Brain microvascular endothelial cell (primary cell): ENCODE measurements at places on chromosomes 4 and X.

GRCh38 chr4:55170462-55170861, 45.1 kb upstream of the KDR start:
- DNase-seq: no peak

DNA sequence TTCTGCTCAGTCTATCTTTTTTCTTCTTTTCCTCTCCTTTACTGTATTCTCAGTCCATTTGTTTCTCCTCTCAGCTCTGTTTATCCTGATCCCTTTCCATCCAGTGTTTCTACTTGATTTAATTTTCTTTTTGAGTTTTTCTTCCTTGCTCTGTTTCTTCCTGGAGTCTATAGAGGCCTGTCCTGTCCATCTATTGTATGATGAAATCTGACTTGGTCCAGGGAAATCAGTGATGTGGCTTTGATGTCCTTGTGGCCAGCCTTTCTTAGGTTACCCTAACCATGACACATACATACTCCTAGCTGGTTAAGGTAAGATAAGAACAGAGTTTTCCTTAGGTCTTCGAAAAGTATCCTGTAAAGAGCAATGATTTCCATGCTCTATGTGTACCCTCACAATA, 89.3 kb upstream of the LNX1 start:
- DNase-seq: no peak

GRCh38 chr4:108570993-108571569, 49.3 kb upstream of the RPL34 start:
- peak; percentile 48 for DNase-seq

GRCh38 chr4:71257761-71258160, 81.1 kb upstream of the SLC4A4 start:
- DNase-seq: no peak

GRCh38 chr4:57091657-57092162, 18.5 kb downstream of the IGFBP7 start:
- DNase-seq: no peak

- peak; percentile 13 for DNase-seq
Measured at GRCh38 chr4:95095348-95095974, 337.7 kb downstream of the BMPR1B start.

DNA sequence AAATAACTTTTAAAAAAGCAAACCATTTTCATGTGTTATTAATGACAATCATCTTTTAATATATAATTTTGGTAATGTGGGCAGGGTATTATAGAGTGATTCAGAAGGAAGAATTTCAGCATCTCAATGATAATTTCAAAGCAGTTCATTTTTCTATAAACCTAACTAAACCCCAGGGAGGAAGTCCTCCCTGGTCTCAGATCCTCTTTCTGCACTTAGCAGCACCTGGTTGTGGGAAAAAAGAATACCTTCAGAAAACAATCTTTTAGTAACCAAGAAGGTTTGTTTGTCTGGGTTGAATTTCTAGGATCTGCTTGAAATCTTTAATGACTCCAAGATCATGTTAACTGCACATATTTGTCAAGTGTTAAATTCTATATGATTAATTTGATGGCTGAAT, 29.9 kb downstream of the DKK2 start:
- DNase-seq: no peak

DNA sequence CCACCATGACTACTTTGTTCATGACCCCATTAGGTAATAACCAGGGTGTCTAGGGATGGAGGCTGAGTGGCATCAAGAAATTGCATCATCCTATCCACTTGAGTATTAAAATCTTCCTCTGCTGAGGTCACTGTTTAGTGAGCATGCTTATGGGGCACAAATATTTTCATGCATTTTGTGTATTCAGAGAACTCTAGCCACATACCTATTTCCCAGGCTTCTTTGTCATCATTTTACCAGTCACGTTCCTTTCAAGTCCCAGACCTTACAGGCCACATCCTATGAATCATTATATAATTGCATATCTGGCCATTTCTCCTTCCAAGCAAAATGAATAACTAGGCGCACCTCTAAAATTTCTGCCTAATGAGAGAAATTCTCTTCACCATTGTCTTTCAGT, 1882.9 kb upstream of the AGA start:
- DNase-seq: no peak

GRCh38 chr4:154622598-154622997, 10.1 kb upstream of the FGG start:
- DNase-seq: peak; percentile 53

DNA sequence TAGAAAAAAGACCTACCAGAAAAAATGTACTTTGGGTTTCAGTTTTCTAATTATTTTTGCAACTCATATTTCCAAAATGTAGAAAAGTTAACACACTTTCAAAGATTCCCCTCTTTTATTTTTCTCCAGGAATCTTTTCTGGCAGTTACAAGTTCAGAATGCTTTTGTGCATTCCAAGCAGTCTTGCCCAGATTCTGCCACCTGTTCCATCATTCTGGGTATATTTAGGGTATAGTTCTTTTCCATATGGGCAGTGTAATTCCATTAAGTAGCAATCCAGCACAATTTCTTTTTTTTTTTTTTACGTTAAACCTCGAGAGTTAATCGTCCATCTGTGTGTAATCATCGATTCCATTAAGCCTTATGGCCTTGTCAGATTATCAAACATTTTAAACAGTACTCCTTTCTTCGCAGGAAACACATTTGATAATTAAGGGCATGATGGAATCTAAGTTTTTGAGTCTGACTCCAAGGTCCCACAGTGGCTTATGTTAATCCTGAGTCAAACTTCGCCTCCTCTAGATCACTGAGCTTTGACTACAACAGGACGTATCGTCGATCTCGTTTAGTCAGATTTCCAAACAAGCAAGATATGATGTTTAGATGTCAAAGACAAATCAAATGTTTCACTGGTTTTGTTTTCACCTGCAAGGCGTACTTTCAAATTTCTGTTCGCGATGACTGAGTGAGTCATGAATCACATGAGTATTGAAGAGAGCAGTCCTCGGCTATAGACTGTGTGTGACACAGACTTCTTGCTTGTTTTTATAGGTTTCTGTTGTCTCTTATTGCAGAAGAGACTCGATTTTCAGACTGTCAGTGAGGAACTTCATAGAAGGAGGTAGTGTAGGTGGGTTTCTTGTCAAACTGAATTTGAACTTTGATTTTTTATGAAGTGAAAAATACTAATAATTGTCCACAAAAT, 118.9 kb upstream of the GK2 start:
- DNase-seq: no peak

DNA sequence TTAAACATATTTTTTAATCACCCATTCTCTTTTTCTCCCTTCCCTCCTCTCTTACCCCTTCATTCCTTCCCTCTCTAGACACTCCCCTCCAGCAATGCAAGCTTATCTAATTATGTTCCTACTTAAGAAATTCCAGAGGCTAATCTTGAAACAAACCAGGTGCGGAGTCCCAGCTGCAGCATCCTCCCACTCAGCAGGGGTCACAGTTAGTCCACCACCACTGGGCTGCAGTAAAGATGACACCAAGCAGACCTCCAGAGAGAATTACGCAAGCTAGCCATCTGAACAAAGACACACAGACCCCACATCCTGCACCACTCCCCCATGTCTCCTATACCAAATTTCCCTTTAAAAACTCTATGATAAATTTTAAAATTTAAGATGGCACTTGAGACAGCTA, 13.9 kb upstream of the SEC24B start:
- DNase-seq: no peak

- DNase-seq: no peak
Measured at GRCh38 chrX:65745427-65745826, 78.0 kb downstream of the MSN start.

DNA sequence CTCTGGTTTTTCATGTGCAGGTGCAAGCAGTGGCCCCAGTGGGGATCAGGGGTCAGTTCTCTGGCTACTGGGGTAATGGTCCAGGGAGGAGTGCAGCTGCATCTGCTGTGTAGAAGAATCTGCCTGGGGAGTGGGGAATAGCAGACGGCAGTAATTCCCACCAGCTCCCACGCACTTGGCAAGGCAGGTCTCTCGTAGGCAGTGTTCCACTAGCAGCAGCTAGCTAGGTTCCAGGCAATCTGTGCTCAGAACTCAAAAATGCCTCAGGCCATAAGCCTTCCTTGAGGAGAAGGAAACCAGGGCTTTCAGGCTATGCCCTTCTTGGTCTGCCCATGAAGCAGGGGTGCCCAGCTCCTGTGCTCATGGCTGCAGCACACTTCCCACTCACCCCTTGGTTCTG, 38.8 kb downstream of the DCLK2 start:
- DNase-seq: no peak

- DNase-seq: no peak
Measured at GRCh38 chrX:68868902-68869800, 40.3 kb downstream of the EFNB1 start.

- no peak for DNase-seq
Measured at GRCh38 chr4:172095161-172095560, 282.0 kb downstream of the GALNTL6 start.

DNA sequence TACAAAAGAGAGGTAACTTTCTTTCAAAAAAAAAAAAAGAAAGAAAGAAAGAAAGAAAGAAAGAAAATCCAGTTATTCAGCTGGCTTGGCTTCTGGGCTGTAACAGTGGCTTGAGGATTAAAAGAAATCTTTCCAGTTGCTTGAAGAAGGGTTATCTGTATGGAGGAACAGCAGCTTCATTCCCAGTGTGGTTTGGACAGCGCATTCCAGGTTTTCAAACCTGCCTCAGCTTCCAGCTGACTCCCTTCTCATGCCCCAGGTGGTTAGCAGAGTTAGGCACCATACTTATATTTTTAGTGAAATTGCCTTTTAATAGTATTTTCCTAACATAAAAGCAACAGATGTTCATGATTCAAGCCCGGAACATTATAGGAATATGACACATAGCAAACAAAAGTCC, 48.6 kb downstream of the TMEM164 start:
- no peak for DNase-seq

GRCh38 chrX:54808109-54808604, 612 bp downstream of the MAGED2 start:
- no peak for DNase-seq

DNA sequence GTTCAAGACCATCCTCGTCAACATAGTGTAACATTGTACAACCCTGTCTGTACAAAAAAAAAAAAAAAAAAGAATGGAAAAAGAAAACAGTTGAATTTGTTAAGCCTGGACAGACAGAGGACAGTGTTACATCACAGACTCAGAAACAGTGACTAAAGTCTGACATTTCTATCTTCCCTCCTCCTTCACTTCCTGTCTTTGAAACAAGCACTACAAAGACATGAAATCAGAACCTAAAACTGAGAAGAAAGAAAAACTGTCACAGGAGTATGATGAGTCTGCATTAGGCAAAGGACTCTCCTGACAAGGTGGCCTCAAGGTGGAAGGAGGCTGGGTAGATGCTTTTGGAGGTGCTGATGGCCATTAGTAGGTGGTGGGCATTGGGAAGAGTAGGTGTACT, 126.7 kb downstream of the RBM47 start:
- DNase-seq: no peak

GRCh38 chr4:60128888-60129287, 1071.2 kb upstream of the ADGRL3 start:
- no peak for DNase-seq

DNA sequence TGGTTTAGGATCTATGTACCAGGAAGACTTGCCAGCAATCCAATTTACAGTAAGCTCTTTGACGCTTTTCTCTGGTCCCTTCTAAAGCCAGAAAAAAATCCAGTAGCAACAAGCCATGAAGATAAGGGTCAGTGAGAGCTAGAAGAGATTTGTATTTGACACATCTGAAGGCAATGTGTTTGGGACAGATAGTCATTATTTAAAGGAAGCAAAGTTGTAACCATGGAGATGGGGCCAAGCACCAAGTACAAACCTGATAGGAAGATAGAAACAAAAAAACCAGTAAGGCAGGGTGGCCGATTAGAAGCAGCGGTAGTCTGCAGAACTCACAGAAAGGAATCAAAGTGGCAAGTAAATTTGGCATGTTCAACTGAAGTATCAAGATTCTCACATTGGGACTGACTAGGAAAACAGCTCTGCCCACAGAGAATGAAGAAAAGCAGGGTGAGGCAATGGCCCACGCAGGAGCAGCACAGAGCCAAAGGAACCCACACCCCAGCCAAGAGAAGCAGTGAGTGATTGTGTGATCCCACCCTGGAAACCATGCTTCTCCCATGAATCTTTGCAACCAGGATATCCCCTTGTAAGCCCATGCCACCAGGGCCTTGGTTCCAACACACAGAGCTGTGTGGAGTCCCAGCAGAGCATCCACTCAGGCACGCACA, 12.9 kb upstream of the C4orf54 start:
- DNase-seq: no peak

DNA sequence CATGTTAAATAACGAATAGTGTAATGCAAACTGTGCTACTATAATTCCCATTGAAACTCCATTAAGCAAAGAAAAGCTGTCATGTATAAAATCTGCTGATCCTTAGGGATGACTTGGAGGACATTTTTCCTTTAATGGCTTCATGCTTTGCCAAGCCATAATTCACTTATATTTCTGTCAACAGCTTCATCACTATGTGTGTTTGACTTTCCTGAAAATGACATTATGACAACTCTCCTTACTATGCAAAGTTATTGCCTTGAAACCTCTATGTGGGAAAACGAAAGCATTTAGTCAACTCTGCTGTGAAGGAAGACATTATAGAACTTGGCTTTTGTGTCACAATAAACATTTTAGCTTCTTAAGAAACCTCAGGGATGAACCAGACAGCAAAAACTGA, 210.5 kb downstream of the GRXCR1 start:
- no peak for DNase-seq

- DNase-seq: no peak
Measured at GRCh38 chr4:119233191-119233590, 20.7 kb downstream of the USP53 start.

DNA sequence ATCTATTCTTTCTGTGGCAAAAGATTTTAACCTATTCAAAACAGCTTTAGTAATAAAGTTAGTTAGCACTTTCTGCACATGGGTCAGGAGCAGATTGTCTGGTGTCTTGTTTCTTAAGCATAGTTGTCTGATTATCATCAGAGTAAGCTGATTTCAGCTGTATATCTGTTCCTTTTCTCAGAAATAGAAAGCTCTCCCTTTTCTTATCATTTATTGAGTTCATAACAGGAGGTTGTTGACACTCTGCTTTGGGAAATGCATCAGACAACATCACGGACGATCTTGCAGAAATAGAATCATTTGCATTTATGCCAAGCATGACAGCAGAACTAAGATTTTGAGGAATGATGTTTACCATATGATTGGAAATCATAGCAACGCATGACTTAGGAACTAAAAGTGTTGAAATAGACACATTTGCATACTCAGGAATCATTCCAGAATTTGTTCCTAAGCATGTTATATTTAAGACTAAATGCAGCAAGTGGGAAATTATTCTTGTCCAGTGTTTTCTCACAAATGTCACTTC, 66.7 kb downstream of the RBMX2 start:
- DNase-seq: no peak

- DNase-seq: peak; percentile 45
Measured at GRCh38 chrX:12013211-12013618, 125.1 kb upstream of the FRMPD4 start.

DNA sequence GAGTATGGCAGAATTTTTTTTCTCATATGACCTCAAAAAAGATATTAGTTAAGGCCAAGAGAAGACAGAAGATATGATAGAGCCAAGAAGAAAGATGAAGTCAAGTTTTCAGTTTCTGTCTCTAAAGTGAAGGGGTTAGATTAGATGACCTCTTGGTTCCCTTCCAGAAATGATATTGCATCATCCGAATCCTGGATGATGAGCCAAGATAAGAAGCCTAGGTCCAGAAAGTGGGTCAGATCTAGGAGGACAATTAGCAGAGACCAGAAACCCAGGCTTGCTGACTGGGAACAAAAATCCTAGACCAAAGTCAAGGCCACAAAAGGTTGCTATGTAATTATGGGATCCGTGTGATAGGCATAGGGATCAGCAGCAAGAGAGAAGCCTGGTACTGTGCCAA, 20.2 kb downstream of the SATL1 start:
- DNase-seq: no peak
